ENCODE measurements at places on chromosomes 2 and 18.

- no peak for DNase-seq
Observed at GRCh38 chr2:221747289-221747972, 175.3 kb upstream of the EPHA4 start.

DNA sequence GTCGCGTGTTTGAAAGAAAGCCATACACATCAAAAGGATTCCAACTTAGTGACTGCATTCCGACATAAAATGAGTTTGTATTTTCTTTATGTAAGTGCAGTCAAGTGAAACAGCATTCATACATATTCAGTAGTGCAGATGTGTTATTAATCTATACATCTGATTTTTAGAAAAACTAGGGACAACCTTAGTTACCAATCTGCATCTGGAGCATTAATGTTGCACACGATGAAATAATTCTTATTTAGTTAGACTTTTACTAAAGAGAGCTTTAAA, 1.9 kb downstream of the GORASP2 start:
- DNase-seq: no peak

GRCh38 chr18:79588636-79589481, 90.7 kb upstream of the CTDP1 start:
- DNase-seq: no peak

DNA sequence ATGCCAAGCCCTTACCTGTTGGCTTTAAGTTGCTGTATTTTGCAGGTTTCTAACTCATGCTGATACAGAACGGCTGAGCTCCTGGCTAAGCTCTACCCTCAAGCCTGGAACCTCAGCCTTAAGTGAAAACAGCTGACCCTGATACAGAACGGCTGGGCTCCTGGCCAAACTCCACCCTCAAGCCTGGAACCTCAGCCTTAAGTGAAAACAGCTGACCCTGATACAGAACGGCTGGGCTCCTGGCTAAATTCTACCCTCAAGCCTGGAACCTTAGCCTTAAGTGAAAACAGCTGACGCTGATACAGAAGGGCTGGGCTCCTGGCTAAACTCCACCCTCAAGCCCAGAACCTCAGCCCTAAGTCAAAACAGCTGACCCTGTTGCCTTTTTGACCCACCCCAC, 17.6 kb upstream of the DNER start:
- peak; percentile 16 for DNase-seq

DNA sequence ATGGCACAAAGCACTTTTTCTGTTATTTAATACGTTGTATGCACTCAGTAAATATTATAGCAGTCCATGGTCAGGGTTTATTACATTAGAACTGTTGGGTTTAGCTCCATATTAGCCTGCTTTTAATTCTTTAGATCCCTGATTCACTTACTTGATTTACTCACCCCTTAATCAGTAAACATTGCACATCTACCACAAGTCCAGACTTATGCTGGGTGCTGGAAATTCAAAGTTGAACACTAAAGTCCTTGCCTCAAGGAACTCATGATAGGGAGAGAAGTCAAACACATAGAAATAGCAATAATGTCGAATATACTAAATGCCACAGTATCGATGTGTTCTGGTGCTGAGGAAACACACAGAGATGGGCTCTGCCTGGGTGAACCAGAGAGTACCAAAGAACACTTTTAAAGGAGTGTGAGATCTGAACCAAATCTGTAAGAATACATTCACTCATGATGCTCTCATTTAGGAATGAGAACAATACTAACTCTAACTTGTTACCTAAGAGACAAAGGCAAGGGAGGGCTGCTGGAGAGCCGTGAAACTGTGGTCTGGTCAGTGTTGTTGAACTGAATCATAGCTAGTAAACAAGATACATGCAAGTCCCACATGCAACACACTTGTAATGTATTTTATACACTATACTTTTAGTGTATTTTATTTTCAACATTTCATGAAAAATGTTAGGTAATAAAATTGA, 4.9 kb downstream of the STAT4 start:
- no peak for DNase-seq

DNA sequence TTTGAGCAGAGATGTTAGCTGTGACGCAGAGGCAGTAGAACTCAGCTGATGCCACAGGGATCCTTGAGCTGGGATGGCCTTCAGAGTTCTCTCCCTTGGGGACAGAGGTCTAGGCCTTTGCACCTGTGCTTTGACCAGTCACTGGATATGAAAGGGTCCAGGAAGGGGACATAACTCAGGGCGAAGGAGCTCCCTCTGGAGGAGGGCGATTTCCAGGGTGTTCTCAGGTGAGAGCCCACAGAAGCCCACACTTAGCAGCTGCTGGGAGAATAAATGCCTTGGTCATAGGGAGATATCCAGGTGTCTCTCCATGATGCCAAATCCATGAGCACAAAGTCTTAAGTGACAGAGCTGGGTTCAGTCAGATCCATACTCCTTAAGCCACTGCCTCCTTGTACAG, 369.2 kb downstream of the NYAP2 start:
- DNase-seq: no peak

DNA sequence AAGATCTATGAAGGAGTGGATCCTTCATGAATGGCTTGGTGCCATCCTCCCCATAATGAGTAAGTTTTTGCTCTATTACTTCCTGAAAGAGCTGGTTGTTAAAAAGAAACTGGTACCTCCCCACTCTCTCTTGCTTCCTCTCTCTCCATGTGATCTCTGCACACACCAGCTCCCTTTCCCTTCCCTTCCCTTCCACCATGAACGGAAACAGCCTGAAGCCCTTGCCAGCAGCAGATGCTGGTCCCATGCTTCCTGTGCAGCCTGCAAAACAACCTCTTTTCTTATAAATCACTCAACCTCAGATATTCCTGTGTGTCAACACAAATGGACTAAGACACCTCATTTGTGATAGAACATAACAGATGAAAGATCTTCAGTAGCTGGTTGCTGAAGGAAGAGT, 303.5 kb upstream of the ACVR2A start:
- DNase-seq: no peak

GRCh38 chr2:231988179-231988866, 26.8 kb downstream of the DIS3L2 start:
- no peak for DNase-seq

- no peak for DNase-seq
Observed at GRCh38 chr2:158153270-158154015, 51.8 kb downstream of the UPP2 start.

- peak; percentile 25 for DNase-seq
Observed at GRCh38 chr2:65722028-65722778, 289.8 kb upstream of the SPRED2 start.

- no peak for DNase-seq
Observed at GRCh38 chr18:77203071-77203470, 46.6 kb upstream of the GALR1 start.

DNA sequence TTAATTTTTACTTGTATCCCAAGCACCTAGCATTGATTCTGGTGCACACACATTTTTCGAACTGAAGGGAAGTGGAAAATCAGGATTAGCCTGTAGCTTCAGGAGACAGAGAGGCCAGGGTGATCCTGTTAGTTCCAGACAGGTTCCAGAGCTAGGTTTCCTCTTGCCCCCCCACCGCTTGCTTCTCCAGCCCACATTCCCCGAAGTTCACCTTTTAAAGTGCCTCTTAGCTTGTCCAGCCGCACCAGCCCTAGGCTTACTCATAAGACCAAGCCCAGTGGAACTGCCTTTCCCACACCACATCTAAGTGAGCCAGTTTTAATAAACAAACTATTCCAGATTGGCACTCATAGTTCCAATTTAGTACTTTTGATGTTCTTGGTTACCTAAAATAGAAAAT, 898.6 kb upstream of the KLHL29 start:
- DNase-seq: no peak

DNA sequence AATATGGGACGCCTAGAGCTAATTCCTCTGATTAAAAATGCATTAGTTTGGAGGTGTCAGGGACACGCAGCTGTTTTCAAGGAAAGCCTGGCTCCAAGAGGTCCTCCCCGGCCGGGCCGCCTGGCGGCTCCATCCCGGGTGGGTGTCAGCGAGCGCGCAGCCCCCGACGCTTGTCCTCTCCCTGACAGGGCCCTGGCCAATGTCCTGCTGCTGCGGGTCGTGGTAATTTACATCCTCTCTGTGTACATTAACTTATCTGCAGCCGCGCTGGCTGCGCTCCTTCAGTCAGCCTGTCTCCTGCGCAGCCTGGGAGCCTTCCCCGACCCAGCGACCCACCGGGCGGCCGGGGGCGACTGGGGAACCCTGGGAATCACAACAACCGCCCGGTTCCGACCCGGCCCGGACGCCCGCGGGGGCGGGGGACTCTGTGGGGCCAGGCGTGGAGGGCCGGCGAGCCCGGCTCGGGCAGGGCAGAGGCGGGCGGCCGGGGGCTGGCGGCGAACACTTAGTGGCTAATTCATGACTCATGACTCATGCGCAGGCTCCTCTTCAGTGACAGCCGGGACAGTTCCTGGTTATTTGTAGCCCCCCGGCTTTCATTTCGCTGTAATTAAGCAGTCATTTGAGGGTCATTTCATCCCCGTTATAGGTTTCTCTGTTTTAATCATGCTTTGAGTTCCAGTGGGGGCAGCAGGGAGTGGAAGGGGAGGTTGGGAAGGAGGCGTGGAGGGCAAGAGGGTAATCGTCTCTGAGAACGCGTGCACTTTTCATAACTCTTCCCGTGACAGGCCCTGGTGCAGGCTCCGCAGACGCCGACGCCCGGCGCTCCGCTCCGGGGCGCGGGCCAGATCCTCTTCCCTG, 141.9 kb upstream of the CTAGE1 start:
- peak; percentile 67 for DNase-seq

DNA sequence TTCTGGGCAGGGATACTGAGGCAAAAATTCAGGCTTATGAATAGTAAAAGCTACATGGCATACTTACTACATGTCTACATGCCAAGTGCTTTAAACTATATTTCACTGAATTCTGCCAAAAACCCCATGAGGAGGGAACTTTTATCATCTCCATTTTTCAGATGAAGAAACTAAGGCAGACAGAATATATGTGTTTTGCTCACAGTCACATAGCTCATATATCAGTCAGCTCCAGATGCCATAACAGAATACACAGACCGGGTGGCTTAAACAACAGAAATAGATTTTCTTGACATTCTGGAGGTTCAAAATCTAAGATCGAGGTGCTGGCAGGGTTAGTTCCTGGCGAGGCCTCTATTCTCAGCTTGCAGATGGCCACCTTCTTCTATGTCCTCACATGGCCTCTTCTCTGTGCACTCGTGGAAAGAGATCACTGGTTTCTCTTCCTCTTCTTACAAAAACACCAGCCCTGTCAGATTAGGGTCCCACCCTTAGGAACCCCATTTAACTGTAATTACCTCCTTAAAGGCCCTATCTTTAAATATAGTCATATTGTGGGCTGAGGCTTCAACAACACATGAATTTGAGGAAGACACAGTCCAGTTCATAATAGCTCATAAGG, 27.1 kb upstream of the CREB1 start:
- DNase-seq: no peak

DNA sequence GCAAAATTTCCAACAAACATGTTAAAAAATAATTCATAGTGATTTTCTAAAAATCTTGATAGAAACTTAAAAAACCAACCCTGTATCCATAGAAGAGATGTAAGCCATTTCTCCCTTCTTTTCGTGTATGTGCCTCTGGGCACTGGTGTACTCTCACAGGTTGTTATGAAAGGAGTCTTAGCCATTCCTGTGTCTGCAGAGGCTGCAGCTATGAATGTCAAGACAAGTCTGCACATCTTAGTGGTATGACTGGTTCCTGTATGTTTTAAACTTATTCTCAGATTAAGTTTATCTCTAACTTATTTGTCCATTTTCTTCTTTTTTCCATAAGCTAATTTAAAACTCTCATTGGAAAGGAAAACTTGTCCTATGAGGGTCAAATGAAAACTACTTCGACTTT, 84.0 kb downstream of the DPP4 start:
- no peak for DNase-seq

DNA sequence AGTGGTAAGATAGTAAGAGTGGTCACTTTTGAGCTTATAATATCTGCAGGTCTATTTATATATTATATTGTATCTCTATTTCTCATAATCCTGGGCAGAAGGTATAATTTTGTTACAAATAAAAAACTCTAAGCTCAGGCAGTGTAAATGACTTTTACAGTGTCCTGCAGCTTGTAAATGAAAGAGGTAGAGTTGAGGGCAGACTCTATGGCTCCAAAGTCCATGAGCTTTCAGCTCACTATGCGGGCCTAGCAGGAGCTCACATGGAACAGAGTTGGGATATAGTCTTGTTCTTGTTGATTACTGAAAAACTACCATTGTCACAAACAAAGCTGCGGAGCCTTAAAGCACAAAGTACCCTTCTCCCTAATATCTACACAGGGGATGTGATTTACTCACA, 361.4 kb downstream of the LNPK start:
- DNase-seq: no peak

- DNase-seq: no peak
Observed at GRCh38 chr18:34223164-34223892, 1.4 kb downstream of the NOL4 start.

GRCh38 chr2:136310797-136311603, 193.1 kb upstream of the CXCR4 start:
- DNase-seq: no peak

DNA sequence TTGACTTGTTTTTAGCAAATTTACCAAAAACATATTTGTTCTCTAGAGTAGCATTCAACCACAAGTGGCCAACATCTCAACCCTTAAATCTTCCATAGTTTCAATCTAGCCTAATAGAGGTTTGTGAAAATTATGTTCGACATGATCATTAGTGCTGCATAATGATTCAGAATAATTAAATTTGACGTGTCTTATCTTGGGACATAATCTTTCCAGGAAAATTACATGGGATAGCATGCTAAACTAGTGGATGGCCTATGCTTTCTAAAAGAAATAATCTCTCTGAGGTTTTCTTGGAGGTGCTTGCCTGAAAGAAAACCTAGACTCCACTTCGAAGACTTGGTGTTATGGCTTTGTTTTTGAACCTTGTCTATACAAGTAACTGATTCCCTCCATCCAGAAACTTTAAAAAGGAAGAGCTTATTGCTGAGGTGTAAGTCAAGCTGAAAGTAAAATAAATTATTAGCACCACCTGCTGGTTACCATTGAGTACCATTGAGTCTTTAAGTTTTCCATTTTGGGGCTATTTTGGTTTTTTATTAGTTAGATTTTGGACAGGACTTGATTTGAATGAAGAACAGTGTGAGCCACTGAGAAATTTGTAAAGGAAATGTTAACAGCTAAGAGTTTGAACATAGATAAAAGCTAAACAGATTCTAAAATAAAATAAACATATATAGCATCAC, 32.7 kb downstream of the COX7A2L start:
- DNase-seq: peak; percentile 37

- DNase-seq: no peak
Observed at GRCh38 chr2:144307711-144308110, 212.2 kb downstream of the ZEB2 start.

GRCh38 chr2:154616659-154617058, 81.8 kb upstream of the KCNJ3 start:
- no peak for DNase-seq

- peak; percentile 68 for DNase-seq
Observed at GRCh38 chr2:31235504-31235902, 1.6 kb downstream of the EHD3 start.

DNA sequence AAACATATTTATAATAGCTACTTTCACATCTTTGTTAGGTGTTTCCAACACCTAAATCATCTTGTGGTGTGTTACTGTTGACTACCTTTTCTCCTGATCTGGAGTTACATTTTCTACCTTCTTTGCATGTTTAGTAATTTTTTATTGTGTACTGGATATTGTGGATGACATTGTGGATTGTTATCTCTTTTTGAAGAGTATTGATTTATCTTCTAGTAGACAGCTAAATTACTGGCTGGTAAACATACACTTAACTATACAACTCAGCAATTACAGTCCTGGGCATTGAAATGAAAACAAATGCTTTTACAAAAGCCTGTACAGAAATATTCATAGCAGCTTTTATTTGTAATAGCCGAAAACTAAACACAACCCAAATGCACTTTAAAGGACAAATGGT, 150.8 kb downstream of the PTRHD1 start:
- DNase-seq: no peak

- DNase-seq: no peak
Observed at GRCh38 chr2:15517793-15518192, 43.3 kb downstream of the NBAS start.
